Stimulated activated CD4-positive, alpha-beta T cell treated with anti-CD3 and anti-CD28 coated beads, Interleukin-1b, Interleukin-23, amount 100 ng/mL, for 48 hours (primary cell): ENCODE measurements at places on chromosomes 3 and 15.

- no peak for DNase-seq
Observed at GRCh38 chr3:143166376-143166775, 46.8 kb downstream of the CHST2 start.

GRCh38 chr3:50604110-50604621 lies 7.4 kb downstream of the CISH start:
- no peak for DNase-seq

- no peak for DNase-seq
Observed at GRCh38 chr3:179297971-179298725, 24.7 kb upstream of the ZNF639 start.

- no peak for DNase-seq
Observed at GRCh38 chr15:101611007-101611406, 41.2 kb downstream of the TM2D3 start.

- DNase-seq = no peak
Observed at GRCh38 chr3:191973820-191974219, 512.9 kb downstream of the PYDC2 start.

GRCh38 chr15:73630921-73631362 lies 2.2 kb downstream of the NPTN start:
- no peak for DNase-seq

DNA sequence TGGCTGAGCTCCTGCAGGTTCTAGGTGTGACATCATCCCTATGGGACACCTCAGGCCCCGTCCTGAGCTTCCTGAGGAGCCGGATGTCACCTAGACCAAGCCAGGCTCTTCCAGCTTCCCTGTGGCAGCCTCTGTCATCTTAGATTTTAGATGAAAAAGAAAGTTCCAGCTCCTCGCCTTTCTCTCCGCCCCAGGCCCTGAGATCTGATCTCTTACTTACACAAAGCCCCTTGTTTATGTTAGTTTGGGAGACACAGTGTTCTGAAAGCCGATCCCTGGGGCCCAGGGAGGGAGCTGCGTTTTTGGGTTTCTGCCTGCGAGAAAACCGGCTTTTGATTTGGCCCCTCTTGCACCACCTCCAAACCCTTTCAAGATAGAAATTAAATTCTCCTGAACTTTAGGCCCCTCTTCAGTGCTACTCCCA lies 40.2 kb upstream of the FAM107A start:
- no peak for DNase-seq

GRCh38 chr3:56001537-56001936 lies 466.7 kb downstream of the ERC2 start:
- DNase-seq = no peak

- DNase-seq = no peak
Observed at GRCh38 chr15:99117563-99118257, 12.8 kb downstream of the SYNM start.

DNA sequence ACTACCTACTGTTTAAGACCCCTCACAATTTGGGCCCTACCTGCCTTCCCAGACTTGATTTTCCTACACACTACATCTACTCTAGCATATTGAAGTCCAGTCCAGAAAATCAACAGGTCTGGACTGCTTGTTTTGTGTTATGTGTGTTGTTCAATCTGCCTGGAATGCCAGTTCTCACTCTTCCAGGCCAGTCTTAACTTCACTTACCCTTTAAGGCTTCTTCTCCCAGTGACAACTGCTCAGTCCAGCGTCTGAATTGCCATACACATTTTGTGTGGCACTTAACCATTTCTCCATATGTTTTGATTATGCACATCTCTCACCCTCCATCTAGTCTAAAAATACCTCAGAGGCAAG lies 1.1 kb downstream of the TICRR start:
- no peak for DNase-seq

DNA sequence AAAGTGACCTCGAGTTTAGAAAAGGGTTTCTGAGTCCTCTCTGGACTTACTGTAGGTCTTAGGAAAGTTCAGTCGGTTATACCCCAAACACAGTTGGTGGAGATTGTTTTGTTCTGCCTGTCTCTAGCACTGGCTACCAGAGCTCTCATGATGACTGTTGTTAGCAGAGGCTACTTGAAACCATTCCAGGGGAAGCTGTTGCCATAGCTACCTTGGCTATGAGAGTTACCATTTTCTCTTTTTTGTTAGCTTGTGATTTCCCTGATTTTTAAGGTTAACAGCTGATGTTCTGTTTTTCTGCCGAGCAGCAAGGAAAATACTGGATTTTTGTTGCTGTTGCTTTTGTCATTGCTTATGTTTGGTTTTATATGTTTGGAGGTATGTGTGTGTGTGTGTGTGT lies 26.7 kb downstream of the ABHD2 start:
- DNase-seq = no peak

- DNase-seq = no peak
Observed at GRCh38 chr3:171890398-171890797, 47.2 kb downstream of the TMEM212 start.

DNA sequence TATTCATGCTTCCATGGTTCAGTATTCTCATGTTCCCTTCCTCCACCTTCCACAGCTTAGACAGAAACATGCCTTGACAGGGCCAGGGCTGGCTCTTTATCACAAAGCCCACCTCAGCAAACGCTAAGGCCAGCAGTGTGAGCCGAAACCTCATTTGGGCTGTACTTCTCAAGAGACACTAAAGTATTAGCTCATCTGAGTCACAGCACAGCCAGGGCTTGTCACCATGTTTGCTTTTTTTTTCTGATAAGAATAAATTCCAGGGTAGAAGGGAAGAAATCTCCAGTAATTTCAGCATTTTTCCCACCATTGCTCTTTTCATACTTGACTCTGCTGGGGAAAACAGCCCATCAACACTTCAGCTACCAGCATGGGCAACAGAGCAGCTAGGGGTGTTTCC lies 95.4 kb downstream of the MYLK start:
- no peak for DNase-seq

- no peak for DNase-seq
Observed at GRCh38 chr3:129317014-129317771, 38.5 kb downstream of the HMCES start.

GRCh38 chr3:192928720-192929119 lies 11.1 kb upstream of the MB21D2 start:
- no peak for DNase-seq

GRCh38 chr3:42741796-42742195 lies 31.3 kb downstream of the CCDC13 start:
- DNase-seq = no peak

- DNase-seq = no peak
Observed at GRCh38 chr3:52328536-52329080, 12.5 kb downstream of the DNAH1 start.

- no peak for DNase-seq
Observed at GRCh38 chr15:45093622-45094357, 20.2 kb downstream of the DUOX2 start.

- DNase-seq = no peak
Observed at GRCh38 chr15:67185621-67186225, 68.7 kb downstream of the AAGAB start.

DNA sequence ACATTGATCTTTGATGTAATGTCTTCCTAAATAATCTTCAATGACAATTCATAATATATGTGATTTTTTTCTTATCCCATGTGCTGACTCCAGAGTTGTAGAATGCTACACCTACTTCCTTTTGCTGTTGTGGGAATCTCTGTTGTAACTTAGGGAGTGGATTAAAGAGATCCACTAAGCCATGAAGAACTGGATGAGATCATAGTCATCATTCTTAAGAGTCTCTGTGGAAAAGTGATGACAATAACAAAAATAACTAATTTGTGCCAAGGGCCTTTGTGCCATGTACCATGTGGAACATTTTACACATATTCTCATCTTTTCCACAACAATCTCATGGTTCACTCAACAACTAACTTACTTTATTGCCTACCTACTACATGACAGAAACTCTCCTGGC lies 162.9 kb upstream of the PDZRN3 start:
- no peak for DNase-seq

DNA sequence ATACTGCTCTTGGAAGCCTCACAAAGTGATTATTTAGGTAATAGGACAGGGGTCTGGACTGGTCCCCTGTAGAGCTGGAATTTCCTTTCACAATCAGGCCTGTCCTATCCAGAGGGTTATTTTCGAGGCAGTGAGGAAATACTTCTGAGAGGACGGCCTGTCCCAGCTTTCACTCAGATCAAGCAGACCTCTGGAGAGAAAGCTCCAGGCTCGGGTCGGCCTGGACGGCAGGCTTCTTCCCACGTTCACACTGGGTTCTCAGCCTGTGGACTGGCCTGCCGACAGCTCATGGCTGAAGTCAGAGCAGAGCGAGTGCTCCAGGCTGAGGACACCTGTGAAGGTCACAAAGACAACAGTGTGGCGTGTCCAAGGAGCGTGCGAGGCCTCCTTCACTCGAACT lies 405.3 kb downstream of the VPS13C start:
- no peak for DNase-seq

DNA sequence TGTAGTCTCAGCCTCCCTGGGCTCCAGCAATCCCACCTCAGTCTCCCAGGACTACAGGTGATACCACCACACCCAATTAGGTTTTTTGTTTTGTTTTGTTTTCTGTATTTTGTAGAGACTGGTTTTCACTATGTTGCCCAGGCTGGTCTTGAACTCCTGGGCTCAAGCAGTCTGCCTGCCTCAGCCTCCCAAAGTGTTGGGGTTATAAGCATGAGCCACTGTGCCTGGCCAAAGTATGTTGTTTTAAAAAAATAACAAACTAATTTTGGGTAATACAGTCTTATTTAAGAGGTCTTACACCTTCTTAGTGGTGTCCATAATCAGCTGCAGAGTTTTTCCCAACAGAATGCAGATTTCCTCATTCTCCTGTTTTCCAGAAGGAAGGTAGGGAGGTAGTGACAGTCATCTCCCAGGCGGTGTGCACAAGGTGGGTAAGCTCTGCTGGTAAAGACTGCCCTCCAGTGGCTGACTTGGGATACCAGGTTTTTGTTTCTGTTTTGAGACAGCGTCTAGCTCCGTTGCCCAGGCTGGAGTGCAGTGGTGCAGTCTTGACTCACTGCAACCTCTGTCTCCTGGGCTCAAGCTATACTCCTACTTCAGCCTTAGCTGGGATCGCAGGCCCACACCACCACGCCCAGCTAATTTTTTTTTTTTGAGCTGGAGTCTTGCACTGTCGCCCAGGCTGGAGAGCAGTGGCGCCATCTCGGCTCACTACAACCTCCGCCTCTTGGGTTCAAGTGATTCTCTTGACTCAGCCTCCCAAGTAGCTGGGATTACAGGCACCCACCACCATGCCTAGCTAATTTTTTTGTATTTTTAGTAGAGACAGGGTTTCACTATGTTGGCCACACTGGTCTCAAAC lies 58.4 kb downstream of the MAP6D1 start:
- peak; percentile 73 for DNase-seq

DNA sequence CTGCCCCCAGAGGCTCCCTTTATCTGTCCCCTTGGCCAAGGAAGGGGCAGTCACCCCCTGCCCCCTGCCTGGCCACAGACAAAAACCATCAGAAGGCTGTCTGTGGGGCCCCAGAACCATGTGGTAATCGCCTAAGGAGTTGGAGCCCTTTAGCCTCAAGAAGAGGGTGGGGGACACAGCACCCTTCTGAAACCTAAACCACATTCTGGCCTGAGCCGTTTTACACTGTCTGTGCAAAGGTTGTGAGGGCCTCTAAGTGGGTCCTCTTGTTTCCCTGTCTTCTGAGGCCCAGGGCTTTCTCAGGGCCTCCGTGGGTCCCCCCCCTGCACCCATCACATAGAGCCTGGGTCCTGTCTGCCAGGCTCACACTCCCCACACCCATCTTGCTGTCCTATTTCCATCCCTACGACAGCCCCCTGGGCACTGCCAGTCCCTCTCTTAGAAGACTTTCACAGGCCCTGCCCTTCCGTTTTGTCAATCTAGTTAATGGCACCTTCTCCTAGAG lies 17.9 kb upstream of the RPUSD3 start:
- no peak for DNase-seq

DNA sequence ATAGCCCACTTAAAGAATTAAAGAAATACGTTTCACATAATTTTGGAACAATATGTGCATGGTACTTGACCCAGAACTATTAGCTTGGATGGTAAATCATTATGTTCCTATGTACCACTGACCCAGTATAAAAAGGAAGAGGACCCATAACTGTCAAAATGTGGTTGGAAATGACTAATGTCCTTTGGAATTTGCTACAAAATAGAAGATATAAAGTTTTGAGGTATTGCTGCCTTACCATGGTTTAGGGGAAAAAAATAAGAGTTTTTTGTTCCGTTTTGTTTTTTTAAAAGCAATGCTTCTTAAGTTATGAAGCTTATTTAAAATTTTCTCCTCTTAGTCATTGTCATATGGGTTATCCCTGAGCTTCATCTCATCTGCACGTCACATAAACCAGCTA lies 15.8 kb upstream of the TFDP2 start:
- no peak for DNase-seq

DNA sequence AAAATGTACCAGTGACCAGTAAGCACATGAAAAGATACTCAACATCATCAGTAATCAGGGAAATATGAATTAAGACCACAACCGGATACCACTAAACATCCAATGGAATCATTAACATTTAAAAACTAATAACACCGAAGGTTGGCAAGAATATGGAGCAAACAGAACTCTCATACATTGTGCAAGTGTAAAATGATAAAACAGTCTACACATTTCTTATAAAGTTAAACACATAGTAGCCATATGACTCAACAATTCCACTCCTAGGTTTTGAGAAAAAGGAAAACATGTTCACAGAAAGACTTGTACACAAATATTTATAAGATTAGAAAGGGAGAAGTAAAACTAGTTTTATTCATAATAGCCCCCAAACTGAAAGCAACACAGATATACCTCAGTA lies 60.3 kb upstream of the SLCO2A1 start:
- DNase-seq = no peak

- DNase-seq = no peak
Observed at GRCh38 chr3:158590223-158590622, 19.2 kb downstream of the MLF1 start.

- DNase-seq = peak; percentile 30
Observed at GRCh38 chr15:60899322-60899966, 329.7 kb downstream of the RORA start.

DNA sequence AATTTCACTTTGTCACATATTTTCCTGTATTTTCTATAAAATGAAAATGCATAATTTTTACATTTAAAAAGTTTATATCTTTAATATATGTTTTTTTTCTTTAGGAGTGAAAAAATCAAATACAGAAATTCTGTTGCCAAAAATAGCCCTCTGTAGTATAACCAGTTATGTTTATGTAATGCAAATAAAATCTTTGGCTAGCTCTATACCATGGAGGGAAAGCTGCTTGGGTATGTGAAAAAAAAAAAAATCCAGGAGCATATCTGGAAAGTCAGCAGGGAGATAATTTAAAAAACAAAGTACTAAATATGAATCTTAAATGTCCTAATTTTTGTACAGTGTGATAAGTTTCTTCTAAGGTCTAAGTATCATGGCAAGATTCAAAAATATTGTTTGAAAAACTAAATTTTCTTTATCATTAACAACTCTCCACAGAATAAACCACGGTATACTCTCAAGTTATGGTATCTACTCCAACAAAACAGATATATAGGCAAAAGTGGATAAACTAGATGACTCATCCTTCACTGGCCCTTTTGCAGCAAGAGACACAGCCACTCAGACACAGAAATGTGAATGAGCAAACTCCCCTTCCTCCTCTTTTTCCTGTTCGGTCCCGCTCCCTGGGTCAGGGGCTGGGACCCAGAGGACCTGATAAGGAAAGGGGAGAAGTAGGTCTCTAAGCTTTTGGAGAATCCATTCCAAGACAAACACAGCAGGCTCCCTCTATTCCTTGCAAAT lies 66.6 kb downstream of the PDZRN3 start:
- no peak for DNase-seq
